ENCODE measurements at places on chromosomes 12 and 14.
A peak's percentile ranks its signal among the peaks of the same experiment; 100 is the strongest.

- no peak for ATAC-seq
- H3K27me3 ChIP-seq = no peaks in the 10 kb centered on the region
- no peak overlapping the region for H3K4me3 ChIP-seq
- H3K27ac ChIP-seq = no peak overlapping the region
- H3K36me3 ChIP-seq = peaks cover 46% of the 10 kb centered on the region
- H3K4me1 ChIP-seq = no peaks in the 10 kb centered on the region
Measured at GRCh38 chr12:7001921-7002591, 16.2 kb downstream of the LPCAT3 start.

DNA sequence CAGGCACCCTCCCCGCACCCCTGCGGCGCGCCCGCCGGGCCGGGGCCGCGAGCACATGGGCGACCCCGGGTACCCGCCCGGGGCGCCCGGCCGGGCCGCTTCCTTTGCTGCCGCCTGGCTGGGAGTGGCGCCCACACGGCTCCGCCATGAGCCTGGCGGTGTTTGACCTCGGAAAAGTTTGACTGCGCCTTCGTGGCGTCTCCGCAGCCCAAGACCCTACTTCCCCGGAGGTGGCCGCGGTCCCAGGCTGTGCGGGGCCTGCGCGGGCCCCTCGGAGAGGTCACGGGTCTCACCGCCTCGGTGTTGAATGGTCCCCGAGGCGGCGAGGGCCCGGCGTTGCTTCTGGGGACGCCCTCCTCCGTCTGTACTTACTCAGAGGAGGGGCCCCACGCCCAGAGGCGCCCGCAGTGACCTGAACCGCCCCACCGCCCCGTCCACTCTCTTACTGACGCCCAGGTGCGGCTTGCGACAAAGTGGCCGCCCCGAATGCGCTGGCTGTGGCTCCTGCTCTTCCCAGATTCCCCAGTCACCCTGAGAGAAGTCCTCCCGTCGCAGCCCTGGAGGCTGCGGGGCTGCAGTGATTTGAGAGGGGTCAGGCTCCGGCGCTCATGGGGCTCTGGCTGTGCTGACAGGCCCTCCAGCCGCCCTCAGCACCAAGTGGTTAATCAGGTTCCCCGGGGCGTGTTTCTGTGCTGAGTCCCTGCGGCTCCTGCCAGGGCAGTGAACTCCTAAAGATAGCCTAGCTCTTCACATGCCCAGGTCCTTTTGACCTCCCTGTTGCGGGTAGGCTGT is 5.8 kb downstream of the KMT5A start:
- H3K4me1 ChIP-seq = peaks cover 29% of the 10 kb centered on the region
- H3K36me3 ChIP-seq = peaks cover 40% of the 10 kb centered on the region
- no peak for ATAC-seq
- peak overlapping the region; percentile 71 for H3K4me3 ChIP-seq
- no peaks in the 10 kb centered on the region for H3K27me3 ChIP-seq

DNA sequence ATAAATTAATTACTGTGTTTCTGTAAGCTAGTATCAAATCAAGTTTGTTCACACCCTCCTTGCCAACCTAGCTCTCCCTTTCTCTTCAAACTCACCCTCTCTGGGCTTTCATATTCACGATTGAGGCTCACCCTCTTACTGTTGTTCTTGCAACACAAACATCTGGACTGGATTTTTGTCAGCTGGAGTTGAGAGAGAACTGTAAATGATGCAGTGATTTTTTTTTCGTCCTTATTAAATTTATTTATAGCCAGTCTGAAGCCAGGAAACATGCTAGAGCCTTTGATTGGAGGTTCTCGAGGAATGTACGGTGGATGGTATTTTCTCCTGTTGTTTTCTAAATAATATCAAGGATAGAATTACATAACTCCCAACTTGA is 485.1 kb downstream of the ZFP36L1 start:
- H3K36me3 ChIP-seq = no peaks in the 10 kb centered on the region
- H3K27me3 ChIP-seq = no peaks in the 10 kb centered on the region
- H3K4me3 ChIP-seq = no peak overlapping the region
- peak overlapping the region; percentile 80 for H3K27ac ChIP-seq
- peak; percentile 81 for ATAC-seq
- peaks cover 27% of the 10 kb centered on the region for H3K4me1 ChIP-seq

- H3K4me3 ChIP-seq = no peak overlapping the region
- no peak overlapping the region for H3K27ac ChIP-seq
- H3K27me3 ChIP-seq = no peaks in the 10 kb centered on the region
- no peaks in the 10 kb centered on the region for H3K4me1 ChIP-seq
- no peak for ATAC-seq
- no peaks in the 10 kb centered on the region for H3K36me3 ChIP-seq
Measured at GRCh38 chr12:30784508-30784907, 29.8 kb upstream of the CAPRIN2 start.

DNA sequence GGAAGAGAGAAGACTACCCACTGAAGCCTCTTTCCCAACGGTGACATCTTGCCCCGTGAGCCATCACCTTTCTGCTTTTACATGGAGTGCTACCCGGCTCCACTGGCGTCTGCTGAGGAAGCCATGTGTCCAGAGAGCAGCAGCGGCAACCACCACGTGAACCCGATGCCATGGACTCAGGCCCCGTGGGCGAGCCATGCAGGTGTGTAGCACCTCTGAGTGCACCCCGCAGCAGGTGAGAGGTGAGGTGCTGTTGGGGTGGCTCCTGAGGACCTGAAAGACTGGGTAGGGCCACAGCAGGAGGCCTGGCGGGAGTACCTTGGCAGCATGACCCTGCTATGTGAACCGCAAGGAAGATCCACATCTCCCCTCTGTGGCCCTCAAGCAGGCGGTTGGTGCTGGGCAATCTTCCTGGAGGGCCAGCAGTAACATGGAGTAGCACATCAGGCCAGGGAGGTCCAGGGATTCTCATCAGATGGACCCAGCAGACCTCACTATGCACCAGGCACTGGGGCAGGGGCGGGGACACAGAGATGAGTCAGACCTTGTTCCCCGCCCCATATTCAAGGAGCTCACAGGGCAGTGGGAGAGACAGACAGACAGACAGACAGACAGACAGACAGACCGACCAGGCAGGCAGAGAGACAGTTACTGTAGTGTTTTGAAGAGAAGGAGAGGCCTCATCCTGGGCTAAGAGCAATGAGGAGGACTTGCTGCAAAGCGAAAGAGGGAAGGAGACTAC is 129.6 kb downstream of the PAPOLA start:
- H3K4me3 ChIP-seq = no peak overlapping the region
- no peaks in the 10 kb centered on the region for H3K4me1 ChIP-seq
- H3K27me3 ChIP-seq = no peaks in the 10 kb centered on the region
- no peaks in the 10 kb centered on the region for H3K36me3 ChIP-seq
- ATAC-seq = no peak

DNA sequence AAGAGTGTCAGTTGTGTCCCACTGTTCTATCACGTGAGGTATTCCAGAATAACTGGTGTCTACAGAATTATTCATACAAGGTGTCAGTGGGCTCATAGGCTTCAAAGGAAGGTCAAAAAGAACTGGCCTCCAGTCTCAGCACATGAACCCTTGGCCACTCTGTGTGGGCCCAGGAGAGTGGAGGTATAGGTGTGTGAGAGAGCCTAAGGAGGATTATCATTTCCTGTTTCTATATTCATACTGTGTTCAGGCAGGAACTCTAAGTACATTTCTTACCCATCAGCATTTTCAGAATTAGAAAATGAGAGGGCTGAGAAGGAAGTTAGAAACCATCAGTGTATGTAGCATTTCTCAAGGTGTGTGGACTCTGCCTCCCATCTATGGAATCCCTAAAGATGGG is 87.0 kb downstream of the BTG1 start:
- H3K4me1 ChIP-seq = no peaks in the 10 kb centered on the region
- H3K27ac ChIP-seq = no peak overlapping the region
- H3K36me3 ChIP-seq = no peaks in the 10 kb centered on the region
- H3K27me3 ChIP-seq = no peaks in the 10 kb centered on the region

DNA sequence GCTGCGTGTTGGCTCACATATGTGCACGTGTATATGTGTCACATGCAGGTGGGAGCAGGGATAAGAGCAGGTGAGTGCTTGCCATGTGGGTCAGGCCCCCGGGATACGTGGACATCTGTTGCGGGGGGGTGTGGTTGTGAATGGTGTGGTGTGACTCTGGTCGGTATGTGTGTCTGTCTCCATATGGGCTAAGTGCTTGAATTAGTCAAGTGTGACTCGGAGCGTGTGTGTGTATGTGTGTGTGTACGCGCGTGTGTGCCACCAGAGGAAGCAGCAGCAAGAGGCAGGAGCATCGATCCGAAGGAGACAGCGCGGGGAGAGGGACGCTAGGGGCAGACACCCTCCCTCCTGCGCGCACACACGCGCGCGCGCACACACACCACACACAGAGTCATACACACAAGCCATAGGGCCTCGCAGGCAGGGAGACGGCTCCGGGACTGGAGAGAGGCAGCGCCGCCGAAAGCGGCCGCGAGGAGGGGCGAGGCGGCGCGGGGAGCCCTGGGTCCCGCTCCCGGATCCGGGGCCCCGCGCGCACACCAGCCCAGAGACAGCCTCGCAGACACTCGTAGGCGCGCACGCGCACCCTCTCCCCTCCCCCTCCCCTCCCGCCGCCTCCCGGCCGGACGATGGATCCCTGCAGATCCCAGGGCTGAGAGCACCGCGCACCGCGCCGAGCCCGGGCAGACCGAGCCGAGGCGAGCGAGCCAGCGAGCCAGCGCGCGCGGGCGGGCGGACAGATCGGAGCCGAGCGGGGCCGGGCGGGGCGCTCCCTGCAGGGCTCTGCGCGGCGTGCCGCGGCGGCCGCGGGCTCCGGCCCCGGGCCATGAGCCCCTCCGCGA is at the start of gene ASIC1:
Gene ASIC1, plus strand, starts transcription at position 597 of the 842 bp plus-strand sequence. CDS start 1,171 bp downstream, outside the sequence.
- peaks cover 8% of the 10 kb centered on the region for H3K27me3 ChIP-seq
- no peaks in the 10 kb centered on the region for H3K36me3 ChIP-seq
- peak within 1 kb of the TSS; percentile 76 for H3K27ac ChIP-seq
- H3K4me3 ChIP-seq = peak within 1 kb of the TSS; percentile 70
- peaks cover 3% of the 10 kb centered on the region for H3K4me1 ChIP-seq

DNA sequence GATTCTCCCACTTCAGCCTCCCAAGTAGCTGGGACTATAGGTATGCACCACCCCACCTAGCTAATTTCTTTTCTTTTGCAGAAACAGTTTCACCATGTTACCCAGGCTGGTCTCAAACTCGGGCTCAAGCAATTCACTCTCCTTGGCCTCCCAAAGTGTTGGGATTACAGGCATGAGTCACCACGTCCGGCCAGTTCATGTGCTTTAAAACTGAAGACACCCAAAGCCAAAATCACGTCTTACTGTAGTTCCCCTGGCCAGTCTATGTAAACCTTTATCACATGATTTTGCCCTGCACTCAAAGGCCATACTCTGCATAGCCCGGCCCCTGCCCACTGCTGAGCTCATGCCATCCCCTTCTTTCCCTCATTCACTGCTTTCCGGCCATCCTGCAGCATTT is 4.5 kb downstream of the ALKBH2 start:
- no peaks in the 10 kb centered on the region for H3K27me3 ChIP-seq
- peaks cover 79% of the 10 kb centered on the region for H3K36me3 ChIP-seq
- H3K27ac ChIP-seq = no peak overlapping the region
- no peak overlapping the region for H3K4me3 ChIP-seq

DNA sequence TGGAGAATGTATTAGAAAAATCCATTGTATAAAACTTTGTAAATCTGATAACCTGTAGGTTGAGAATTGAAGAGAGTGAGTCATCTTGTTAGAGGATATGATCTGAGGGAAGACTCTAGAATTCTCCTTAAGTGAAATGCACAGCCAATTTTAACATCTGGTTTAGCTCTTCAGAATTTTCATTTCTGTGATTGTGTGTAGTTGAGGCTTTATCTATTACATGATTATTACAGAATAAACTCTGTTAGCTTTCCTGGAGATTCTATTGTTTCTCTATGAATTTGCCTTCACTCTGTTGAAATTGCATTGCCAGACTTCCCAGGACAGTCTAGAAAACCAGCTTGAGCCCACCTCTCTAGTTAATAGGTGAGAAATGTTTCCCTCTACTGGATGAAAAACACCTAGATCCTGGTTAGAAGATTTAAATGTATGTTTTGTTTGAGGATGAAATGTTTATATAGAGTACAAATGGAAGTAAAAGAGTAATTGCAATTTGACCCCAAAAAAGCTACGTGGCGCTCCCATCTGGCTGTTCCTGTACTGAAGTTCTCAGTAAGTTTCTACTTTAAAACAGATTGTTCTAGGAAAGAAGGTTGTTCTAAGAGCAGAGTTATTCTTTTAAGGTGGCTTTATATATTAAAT is 2.9 kb downstream of the NUDT4 start:
- H3K4me1 ChIP-seq = peaks cover 70% of the 10 kb centered on the region
- H3K4me3 ChIP-seq = peak overlapping the region; percentile 68
- peak overlapping the region; percentile 99 for H3K27ac ChIP-seq
- ATAC-seq = no peak
- no peaks in the 10 kb centered on the region for H3K36me3 ChIP-seq

DNA sequence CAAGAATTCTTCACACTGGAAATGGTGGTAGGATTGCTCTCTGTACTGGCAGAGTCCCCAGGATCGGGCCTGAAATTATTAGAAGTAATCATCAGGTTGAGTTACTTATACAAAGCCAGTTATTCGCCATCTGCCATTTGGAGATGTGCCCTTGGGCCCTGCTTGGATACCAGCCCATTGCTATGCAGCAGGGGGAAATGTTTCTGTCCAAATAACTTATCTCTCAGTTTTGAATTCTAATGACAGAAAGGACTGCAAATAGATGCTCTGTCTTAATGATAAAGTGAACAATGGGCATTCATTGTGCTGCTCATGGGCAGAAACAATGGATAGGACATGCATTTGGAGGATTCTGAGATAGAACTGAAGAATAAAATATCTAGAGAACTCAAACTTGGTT is 139.1 kb upstream of the PELI2 start:
- no peaks in the 10 kb centered on the region for H3K27me3 ChIP-seq
- H3K4me1 ChIP-seq = no peaks in the 10 kb centered on the region
- ATAC-seq = no peak
- H3K36me3 ChIP-seq = no peaks in the 10 kb centered on the region
- H3K4me3 ChIP-seq = no peak overlapping the region
- H3K27ac ChIP-seq = no peak overlapping the region

DNA sequence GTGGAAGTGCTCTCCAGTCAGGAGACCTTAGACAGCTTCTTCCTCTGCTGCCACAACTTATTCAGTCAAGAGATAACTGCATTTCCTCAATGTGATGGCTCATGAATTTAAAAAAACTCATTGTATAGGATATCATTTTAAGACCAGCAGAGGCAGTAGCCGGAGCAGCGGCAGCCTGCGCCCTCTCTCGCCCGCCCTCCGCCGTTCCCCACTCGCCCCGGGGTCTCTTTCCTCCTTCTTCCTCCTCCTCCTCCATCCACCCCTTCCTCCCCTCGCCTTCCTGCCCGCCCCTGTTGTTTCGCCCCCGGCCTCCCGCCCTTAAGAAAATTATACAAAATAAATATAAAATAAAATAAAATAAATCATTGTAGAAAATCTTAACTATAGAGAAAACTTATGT is 687.6 kb downstream of the FLRT2 start:
- no peaks in the 10 kb centered on the region for H3K36me3 ChIP-seq
- no peak overlapping the region for H3K27ac ChIP-seq
- no peaks in the 10 kb centered on the region for H3K4me1 ChIP-seq
- ATAC-seq = no peak

GRCh38 chr14:68651652-68652432 is 141.0 kb downstream of the ZFP36L1 start:
- ATAC-seq = peak; percentile 66
- H3K4me3 ChIP-seq = no peak overlapping the region
- H3K36me3 ChIP-seq = no peaks in the 10 kb centered on the region
- no peaks in the 10 kb centered on the region for H3K4me1 ChIP-seq
- peak overlapping the region; percentile 94 for H3K27ac ChIP-seq

GRCh38 chr12:108967869-108968540 is 52.9 kb downstream of the SVOP start:
- no peaks in the 10 kb centered on the region for H3K4me1 ChIP-seq
- no peak for ATAC-seq
- peaks cover 39% of the 10 kb centered on the region for H3K27me3 ChIP-seq
- no peak overlapping the region for H3K4me3 ChIP-seq
- no peaks in the 10 kb centered on the region for H3K36me3 ChIP-seq
